ENCODE measurements at places on chromosomes 12 and 14.

- DNase-seq, result no peak
Observed at GRCh38 chr12:49549735-49550692, 11.2 kb downstream of the KCNH3 start.

DNA sequence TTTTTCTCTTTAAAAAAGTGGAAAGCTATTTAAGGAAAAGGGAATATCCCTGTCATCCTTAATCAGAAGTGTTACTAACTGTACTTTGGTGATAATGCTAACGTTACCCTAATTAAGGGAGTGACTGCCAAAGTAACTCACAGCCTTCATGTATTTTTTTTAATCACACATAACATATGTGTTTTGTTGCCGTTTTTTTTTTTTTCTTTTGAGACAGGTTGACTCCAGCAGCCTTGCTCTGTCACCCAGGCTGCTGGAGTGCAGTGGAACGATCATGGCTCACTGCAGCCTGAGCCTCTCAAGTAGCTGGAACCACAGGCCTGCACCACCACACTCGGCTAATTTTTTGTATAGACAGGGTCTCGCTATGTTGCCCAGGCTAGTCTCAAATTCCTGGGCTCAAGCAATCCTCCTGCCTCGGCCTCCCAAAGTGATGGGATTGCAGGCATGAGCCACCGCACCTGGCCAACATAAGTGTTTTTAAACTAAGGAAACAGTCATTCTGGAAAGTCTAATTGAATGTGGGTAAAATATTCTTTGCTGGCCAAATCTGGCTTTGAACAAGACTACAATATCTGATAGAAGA is 56.5 kb downstream of the HECTD4 start:
- DNase-seq, result no peak

- peak; percentile 32 for DNase-seq
Observed at GRCh38 chr14:23559010-23559925, 3.2 kb downstream of the THTPA start.

- peak; percentile 85 for DNase-seq
Observed at GRCh38 chr14:92039719-92040430, at the start of gene TRIP11. TRIP11 (minus strand) TSS chr14:92040059; CDS start chr14:92039685, 374 bp downstream.

DNA sequence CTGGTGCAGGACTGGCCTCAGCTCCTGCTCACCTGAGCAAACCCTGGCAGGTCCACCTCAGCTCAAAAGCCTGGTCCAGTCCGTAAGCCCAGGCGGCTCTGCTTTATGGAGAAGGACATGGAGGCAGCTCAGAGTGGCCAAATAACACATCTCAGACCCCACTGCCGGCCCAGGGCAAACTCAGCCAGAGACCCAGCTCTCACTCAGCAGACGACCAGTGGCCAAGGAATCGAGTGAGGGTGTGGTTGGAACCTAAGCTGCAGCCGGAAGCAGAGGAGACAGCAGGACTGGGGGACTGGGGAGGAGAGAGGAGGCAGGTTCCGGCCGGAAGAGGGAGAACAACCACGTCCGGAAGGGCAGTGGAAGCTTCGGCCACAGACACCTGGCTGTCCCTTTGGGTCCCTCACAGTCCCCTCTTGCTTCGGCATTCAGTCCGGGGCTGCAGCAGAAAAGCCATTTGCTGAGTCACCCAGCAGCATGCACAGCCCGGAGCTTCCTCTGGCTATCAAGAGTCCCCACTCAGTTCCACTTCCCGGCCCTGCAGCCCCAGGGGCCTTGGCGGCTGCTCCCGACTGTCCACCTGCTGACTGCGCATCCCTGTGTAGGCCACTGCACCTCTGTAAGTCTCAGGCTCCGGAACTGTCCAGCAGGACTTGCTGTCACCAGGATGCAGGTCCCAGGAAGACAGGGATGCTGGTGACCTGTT is 104.0 kb downstream of the CALM1 start:
- DNase-seq, result no peak

DNA sequence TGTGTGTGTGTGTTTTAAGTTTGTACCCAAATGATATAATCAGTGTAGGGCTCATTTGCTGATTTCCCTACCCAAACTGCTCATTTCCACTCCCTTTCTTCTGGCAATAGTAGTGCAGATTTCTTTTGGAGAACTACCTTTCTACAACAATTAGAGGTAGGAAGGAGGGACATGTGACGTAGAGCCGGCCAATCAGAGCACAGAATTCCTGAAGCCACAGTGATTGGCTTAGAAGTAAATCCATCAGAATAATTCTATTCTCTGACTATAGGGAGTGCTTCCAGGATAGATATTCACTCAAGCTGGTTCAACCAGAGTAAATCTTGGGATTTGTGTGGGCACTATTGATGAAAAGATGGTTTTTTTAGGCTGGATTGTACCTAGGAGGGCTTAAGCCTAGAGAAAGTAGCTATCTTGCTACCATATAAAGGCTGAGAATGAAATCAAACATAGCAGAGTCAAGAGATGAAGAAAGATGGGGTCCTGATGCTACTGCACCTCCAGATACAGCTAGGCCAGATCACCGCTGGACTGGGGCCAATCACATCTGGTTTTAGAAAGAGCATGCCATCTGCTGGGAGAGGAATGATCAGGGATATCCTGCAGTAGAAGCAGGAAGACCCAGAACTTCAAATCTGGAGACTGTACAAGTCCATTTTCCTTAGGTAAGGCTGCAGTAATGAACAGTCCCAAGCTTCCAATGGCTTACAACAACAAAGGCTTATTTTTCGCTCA is 54.1 kb upstream of the NUAK1 start:
- no peak for DNase-seq

- DNase-seq, result no peak
Observed at GRCh38 chr14:79749065-79749464, 462.2 kb downstream of the DIO2 start.

DNA sequence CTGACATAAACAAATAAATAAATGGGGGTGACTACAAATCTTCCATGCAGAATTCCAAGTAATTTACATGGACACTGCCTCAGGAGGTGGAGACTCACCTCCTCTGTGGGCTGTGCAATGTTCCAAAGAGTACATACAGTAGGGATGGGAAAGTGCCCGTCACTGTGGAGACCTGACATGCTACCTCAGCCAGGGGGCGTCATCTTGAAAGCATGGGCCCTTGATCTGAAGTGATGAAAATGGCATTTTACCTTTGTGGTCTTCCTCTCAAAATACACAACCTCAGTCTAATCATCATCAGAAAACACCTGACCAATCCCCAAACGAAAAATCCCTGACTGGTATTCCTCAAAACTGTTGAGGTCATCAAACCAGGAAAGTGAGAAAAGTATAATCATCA is 48.4 kb downstream of the ANAPC7 start:
- DNase-seq, result no peak

- DNase-seq, result no peak
Observed at GRCh38 chr12:34126239-34126641, 103.9 kb downstream of the ALG10 start.

DNA sequence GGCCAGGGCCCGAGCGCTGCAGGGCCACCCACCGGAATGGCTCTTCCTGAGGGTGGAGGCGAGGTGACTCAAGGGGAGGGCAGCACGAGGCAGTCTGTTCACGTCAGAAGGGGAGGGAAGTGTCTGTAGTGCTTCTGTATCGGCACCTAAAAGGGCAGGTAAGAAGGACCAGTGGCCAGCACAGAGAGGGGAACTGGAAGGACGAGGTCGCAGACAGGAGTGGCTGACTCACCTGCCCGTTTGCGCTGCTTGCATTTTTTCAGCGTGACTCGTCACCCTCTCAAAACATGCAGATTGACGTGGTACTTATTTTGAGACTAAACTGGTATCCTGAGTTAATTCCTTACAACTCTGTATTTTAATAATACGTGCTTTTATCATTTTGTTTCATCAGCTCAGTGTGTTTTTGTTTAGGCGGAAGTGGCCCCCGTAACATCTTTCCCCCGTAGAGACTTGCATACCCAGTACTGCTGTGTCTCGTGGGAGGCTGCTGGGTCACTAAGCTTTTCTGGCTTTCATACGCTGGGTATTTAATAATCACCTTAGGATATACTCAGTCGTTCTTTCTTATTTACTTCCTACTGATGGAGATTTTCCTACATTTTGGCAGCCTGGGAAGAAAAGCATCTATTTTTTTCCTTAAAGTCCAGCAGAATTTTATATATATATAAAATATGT is 26.4 kb downstream of the SFSWAP start:
- DNase-seq, result no peak

DNA sequence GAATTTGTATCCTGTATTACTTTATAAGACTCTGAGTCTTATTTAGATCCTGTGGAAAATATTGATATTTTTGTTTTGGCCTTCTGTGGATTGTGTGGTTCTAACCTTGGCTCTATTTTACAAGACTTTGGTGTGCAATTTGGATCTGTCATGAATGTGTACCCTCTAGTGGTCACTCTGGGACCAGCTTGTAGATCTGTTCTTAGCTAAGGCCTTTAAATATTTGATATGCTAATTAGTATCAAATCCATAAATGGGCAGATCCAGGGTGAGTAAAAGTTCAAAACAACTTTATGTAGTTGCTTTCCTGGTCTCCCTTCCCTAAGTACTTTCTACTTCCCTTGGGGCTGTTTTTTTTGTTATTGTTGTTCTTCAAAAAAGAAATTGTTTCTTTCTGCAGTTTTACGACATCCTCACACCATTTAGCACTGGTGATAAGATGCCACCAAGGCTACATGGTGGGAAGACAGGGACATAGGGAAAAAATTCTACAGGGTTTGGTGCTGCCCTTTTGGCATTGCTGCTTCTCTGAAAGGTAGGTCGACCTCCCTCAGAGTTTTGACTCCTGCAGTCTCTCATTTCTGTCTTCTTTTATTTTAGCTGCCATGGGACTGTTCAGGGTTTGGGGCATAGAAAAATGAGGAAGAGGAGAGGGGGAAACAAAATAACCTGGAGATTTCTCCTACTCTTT is 238.5 kb downstream of the GPHN start:
- no peak for DNase-seq

- DNase-seq, result no peak
Observed at GRCh38 chr14:76277586-76278130, 98.3 kb upstream of the ESRRB start.

DNA sequence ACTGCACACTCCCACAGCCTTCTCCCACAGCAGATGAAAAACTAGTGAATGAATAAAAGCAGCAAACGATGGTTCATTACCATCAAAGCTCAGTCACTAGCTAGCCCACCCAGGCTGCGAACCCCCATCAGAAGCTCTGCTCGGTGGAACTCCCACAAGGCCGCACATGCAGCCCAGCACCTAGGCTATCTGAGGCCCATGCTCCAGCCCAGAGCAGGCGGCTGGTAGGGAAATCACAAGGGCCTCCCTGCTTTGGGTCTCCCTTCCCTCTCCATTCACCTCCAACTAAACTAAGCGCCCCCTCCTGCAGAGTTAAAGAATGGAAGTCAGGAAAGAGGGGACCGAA is 69.0 kb downstream of the ITPK1 start:
- DNase-seq, result no peak

DNA sequence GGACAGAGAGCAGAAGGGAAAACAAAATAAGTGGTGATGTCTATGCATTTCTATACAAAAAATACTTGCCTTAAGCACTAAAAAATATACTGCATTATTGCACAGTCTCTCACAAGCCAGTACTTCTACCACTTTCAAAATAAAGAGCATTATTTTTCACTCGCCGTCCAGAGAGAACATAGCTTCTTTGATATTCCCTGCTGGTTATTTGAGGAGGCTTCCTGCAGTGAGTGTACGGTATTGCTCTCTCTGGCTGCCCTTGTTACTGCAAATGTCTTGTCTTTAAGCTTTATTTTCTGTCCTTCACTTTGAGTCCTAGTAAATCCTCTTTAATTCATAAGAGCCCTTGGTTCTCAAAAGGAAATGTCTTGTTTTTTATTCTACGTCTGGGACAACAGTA is 81.1 kb downstream of the EML1 start:
- DNase-seq, result no peak

DNA sequence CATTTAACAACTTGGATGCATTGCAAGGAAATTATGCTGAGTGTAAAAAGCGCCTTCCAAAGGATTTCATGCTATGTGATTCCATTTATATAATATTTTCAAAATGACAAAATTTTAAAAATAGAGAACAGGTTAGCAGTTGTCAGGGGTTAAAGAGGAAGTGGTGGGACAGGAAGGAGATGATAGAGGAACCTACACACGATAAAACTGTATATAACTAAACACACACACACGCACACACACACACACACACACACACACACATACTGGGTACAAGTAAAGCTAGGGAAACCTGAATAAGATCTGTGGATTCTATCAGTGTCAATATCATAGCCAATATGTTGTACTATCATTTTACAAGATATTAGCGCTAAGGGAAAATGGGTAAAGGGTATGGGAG is 17.2 kb downstream of the TTC9 start:
- DNase-seq, result no peak

GRCh38 chr14:74377976-74378690 is 29.9 kb downstream of the VRTN start:
- no peak for DNase-seq

DNA sequence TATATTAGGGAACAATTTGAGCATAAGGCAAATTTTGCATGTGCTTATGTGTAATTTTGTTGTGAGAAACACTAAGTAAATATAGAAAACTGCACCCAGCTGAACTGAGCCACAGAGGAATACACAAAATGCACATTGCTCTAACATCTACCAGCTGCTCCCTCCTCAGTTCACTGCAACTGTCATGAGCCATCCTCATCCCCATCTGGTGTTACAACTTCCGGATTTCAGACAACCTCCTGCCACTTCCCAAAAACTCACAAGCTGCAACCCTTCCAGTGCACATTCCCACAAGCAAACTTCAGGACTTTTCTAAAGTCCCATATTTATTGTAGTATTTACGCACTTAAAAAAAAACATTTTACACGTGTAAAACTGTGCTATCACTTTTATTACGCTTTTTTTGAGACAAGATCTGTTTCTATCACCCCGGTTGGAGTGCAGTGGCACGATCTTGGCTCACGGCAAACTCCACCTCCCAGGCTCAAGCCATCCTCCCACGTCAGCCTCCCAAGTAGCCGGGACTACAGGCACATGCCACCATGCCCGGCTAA is 169.1 kb upstream of the TBX3 start:
- DNase-seq, result no peak

DNA sequence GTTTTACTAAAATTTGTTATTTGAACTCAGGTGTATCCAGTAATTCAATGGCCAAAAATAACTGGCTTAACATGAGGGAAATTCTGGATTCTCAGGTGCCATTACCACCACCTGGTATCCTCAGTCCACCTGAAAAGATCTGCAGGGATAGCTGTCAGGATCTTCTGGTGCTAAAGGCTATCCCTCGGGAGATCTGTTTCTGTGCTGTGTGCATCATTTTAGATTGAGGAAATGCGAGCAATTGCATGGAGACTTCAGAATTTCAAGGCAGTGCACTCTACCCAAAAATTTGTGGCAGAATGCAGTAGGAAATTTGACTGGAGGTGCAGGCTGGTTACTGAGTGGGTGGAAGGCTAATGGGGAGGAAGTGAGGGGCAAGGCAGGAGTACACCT is 26.4 kb downstream of the ZCCHC8 start:
- no peak for DNase-seq

DNA sequence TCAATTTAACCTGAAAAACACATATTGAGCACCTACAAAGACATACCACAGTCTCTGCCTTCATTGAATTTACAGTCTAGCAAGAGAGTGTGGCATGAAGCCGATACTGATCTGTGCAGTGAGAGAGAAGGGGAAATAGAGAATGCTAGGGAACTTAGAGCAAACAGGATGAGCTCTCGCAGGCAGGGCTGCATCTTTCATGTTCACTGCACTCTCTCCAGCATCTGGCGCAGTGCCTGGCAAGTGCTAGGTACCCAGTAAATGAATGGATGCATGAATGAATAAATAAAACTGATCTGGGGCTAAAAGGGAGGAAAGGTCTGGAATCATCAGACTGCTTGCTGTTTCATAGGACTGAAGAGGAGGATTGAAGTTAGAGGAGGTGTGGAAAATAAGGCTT is 256.5 kb upstream of the NPAS3 start:
- no peak for DNase-seq

GRCh38 chr12:20798554-20798953 is 12.0 kb upstream of the SLCO1B3 start:
- DNase-seq, result no peak
